Vagina (tissue), 2 donors: ENCODE measurements at places on chromosomes 5 and 9.

DNA sequence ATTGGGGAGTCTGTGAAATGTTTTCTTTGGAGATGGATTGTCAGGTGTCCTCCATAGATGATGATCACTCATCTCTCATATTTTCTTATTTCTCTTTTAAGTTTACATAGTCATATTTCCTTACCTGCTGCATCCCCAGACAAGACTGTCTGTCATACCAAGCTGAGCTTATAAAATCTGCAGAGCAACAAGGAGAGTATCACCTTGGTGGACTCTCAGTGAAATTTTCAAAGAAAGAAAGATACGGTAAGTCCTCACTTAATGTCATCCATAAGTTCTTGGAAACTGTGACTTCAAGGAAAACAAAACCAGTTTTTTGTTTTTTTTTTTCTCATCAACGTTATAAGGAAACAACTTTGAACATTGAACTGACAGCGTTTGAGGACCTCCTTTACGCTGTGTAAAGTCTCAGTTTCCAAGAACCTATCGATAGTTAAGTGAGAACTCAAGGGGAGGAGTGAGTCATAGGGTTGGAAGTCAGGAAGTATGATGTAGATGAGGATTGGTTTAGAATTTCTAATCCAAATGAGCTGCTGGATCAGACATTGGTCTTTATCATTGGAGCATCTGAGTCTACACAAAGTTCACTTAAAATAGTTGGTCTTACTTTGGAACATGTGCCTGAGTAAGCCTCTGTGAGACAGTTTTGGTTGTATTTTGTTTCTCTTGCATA lies 45.5 kb downstream of the SPIN1 start:
- DNase-seq: no peak

DNA sequence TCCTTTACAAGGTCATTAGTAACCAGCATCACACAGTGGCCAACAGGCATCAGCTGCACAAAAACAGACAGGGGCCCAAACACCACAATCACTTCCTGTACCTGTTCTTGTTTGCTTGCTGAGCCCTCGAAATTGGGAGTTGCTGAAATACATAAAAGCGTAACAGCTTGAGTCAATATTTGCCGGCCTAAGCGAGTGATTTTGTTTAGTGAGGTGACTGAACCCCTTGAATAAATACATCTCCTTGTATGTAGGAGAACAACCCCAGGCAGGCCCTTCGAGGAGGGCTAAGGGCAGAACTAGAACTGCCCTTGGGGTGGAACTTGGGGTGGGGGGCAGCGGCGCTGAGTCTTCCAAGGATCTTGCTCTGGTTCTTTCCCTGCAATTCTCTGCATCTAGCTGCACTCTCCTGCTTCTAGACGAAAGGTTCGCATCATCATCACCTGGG lies 502.5 kb downstream of the RASEF start:
- DNase-seq: no peak

GRCh38 chr5:4549351-4549750 lies 590.8 kb upstream of the ADAMTS16 start:
- no peak for DNase-seq

DNA sequence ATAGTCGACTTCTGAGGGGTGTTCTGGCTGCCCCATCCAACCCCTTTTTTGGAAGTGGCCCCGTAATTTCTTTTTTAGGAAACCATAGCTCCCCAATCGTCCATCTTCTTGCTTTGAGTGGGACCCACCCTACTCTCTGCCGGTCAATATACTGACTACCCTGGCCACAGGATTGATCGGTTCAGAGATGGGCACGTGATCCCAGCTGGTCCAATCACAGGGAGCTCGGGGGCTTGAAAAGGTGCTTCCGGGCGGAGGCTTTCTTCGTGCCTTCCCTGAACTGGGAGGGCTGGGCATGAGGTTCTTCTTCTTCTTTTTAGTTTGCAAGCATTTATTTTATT lies 78.7 kb upstream of the SH3PXD2B start:
- no peak for DNase-seq

- no peak for DNase-seq
Observed at GRCh38 chr5:124790301-124790894, 44.0 kb upstream of the ZNF608 start.

DNA sequence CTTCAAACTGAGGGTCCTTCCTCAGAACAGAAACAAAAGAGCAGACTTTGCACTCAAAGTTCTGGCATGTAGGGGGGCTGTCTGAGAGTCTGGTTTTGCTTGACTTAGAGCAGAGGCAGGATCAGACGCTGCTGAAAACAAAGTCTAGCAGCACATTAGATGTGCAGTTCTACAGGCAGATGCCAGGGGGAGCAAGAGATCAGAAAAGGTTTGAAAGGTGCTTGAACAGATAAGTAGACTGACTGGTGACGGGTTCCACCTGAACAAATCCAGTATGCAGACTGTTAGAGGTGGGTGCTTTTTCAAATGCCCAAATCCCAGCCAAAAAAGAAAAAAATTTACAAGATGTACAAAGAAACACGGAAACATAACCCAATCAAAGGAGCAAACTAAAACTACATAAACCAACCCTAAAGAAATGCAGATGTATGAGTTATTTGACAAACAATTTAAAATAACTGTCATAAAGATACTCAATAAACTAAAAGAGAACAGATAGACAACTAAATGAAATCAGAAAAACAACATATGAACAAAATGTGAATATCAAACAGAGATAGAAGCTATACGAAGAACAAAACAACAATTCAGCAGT lies 194.7 kb upstream of the FREM1 start:
- DNase-seq: no peak

DNA sequence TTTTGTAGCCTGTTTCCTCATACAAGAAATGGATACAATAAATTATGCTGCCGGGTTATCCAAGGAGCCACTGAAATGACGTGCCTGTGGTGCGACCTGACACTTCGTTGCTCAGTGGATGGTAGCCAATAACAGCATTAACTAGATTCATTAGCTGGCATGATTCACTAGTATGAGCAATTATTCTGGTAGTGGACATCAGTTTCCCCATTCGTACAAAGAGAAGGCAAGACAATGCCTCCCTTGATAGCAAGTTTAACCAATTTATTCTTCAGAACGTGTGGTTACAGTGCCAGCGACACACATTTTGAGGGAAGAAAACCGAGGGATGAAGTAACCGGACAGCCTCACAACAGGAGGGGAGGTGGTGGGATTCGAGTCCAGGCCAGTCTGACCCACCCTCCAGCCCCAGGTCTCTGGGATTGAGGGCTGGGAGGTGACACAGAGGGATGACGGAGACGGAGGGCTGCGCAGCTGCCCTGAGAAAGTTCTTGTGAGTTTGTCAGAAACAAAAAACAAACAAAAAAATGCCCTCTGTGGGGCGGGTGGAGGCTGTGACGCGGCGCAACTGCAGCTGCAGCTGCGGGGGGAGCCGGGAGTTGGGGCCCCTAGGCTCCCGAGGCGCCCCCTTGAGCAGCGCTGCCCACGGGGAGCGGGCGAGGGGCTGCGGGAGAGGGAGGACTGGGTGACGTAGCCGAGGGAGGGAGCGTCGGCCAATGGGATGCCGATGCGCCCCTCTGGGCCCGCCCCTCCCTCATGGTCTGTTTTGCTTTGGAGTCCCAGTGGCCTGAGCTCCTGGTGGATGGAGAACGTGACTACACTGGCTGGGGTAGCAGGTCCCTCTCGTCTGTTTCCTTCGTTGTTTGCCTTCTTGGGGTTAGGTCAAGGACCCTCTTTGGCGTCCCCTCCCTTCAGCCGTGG lies 10.9 kb downstream of the LHX2 start:
- no peak for DNase-seq

DNA sequence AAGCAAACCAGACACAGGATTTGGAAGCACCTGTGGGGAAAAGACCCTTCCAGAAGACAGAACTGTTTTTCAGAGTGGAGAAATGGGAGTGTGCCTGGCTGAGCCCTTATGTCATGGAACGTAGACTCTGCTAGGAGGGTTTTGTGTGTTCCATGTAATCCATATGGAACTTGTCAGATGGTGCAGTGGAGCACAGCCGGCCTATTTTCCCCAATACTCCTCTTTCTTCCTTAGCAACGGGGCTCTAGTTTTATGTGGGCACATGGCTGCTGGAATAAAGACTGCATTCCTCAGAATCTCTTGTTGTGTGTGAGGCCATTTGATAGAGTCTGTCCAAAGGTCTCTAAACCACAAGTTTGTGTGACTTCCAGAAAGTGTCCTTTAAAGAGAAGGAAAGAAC lies 284.0 kb downstream of the DRD1 start:
- no peak for DNase-seq

GRCh38 chr5:67015541-67016191 lies 180.9 kb downstream of the CD180 start:
- no peak for DNase-seq

DNA sequence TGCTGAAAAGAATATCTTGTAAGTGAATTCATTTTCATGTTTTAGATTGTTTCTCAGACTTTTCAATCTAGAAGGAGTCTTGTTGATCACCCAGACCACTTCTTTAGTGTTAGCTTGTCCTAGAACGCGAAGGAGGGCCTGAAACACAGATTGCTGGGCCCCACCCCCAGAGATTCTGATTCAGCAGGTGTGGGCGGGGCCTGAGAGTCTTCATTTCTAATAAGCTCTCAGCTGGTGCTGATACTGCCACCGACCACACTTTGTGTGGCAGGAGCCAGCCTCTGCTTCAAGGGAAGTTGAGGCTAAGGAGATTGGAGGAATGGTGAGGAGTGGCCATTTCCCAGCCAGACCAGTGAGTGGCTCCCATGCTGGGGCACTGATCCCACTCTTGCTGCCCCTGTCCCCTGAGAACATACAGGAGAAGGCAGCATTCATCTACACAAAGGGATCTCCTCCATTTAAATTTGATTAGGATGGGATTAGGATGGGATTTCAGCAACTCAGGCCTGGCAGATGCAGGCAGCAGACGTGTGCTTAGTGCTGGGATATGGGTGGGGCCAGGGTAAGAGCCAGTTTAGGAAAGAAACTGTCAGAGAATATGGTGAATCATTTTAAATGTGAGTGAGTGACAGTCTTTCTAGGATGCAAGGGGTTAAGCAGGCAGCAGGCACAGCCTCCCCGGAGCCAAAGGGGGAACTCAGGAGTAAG lies 35.9 kb downstream of the ZNF618 start:
- DNase-seq: no peak

DNA sequence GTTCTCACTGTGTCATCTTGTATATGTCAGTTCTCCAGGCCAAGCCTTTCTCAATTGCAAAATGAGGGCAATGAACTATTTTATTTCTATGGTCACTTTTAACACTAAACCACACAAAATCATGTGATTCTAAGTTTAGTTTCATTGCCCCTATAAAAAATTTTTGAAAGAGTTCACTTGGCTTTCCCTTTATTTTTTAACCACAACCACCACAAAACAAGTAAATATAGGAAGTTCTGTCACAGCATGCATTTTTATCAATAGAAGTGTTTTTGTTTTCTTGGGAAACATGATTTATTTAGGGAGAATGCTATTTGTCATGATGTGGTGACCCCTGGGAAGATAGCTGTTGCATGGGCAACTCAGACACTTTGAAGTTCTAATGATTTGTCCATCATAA lies 169.1 kb downstream of the CSNK1G3 start:
- DNase-seq: no peak

- no peak for DNase-seq
Observed at GRCh38 chr5:12911156-12911555, 1006.9 kb upstream of the CTNND2 start.

- DNase-seq: no peak
Observed at GRCh38 chr5:115389034-115389798, 92.8 kb upstream of the CCDC112 start.

DNA sequence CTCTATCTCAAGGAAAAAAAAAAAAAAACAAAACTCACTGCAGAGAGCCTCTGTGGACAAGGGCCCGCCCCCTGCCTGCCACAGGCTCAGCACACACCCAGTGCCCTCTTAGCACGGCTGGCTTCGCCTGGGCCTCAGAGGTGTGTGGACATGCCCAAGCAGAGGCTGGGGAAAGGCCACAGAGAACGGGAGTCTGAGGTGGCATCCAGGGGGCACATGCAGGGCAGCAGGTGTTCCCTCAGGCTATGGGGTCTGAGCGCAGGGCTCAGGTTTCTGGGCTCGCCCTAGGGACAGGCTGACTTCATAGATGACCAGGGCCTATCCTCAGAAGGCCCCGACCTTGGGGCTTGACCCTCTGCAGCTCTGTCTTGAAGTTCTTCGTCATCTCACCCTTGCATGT lies 138.7 kb downstream of the ZNF354C start:
- no peak for DNase-seq

DNA sequence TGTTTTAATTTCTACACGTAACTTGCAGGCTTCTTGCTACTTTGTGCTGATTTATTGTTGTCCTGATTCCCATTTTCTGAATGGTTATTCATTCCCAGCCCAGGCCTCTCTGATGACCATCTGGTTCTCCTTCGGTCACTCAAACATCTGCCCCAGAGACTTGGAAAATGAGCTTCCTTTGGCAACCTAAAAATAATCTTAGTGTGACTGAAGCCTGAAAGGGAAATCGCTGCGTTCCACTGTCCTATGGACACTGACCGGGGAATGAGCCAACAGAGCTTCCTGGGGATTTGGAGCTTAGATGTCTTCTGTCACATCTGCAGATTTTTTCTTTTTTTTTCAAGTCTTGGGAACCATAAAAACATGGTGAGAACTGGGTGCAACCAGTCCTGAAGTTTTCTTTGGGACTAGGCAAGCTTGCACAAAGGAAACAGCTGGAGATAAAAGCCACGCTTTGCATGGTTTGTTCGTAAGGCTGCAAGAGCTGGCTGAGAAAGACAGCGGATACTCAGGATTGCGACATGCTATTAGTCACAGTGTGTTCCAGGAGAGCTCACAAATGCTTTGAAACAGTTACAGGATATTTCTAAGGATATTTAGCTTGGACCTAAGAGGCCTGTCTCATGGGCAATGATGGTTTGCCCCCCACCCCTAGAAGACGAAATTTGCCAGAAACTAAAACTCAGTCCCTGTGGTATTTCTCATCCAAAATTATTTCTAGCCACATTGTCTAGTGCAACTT lies 146.2 kb downstream of the GOLPH3 start:
- no peak for DNase-seq

DNA sequence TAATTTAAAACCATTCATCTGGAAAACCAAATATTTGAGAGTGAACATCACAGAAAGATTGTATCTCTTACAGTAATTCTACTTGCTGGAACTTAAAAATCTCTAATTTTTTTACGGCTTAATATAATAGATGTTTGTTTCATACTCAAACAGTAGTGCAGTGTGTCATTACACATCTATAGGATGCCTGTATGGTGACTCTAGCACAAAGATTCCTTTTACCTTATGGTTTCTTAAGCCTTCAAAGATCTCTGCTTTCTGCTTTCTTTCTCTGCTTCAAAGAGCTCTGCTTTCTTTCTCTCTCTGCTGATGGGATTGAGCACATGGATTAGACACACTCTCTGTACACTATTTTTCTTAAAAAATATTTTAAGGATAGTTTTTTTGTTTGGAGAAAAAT lies 374.0 kb upstream of the CDH9 start:
- DNase-seq: no peak

DNA sequence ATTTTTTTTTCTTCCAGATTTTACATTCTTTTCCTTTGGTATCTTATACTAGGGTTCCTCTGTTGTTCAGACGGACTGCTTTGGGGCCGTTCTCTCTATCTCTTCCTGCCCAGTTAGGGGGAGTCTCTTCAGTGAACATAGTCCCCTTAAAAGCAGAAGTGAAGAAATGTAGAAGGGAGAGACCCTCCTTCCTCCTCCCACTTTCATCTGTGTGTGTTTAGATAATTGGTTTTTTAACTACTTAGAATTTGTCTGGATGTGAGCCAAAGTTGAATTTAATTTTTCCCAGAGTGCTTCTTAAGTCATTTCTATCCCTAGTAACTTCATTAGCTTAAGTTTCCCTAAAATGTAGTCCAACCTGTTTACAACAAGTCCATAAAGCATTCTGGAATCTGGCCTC lies 167.5 kb downstream of the HACD4 start:
- DNase-seq: no peak

- no peak for DNase-seq
Observed at GRCh38 chr5:16234598-16234997, 55.0 kb upstream of the MARCHF11 start.
